Activated naive CD4-positive, alpha-beta T cell treated with Interleukin-2 at 50 U/mL for 16 hours (primary cell): ENCODE measurements at places on chromosomes 2 and 18.

DNA sequence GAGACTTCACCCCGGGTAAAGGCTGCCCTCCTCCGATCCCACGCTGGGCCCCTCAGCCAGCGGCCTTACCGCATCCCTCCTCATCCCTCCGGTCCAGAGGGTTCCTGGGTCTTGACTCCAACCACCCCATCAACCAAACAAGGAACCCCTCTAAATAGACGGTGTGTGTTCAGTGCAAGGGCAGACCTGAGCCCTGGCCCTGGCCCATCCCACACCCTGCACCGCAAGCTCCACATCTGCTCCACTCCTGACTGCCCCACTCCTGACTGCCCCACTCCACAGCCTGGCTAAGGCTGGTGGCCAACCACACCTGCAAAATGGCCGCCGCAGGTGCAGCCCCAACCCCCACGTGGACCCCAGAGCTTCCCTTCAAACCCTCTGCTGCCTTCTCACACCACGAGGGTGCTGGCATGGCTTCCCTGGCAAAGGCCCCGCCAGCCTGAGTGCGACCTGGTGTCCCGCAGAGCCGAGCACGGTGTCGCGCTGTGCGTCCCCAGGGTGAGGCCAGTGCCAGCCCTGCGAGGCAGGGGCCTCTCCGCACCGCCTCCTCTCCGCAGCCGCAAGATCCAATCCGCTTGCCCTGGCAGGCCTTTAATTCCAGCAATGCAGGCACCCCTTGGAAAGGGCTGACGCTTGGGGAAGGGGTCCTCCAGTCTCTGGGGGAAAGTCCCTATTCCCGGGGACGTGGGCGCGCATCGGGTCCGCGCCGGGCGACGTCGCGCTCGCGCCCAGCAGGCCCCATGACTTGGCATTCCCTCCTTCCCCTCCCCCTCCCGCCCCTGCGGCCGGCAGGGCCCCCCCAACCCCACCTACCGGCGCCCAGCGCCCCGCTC, 1.5 kb downstream of the KIF1A start:
- no peak for DNase-seq

DNA sequence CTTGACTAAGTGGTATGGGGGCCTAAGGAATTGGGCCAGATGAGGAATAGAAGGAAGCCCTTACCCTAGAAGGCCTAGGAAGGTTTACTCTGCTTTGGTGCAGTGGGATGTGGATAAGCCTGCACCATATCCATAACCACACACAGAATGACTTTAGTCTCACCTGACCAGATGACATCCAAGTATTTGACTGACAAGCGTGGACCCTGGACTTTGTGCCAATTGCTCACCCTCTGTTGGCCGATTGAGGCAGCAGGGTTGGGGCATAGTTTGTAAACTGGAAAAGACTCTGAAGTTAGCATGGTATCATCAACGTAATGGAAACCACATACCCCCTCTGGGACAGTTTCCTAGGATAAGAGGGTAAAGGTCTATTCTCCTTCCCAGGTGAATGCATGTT, 36.5 kb upstream of the SERPINE2 start:
- no peak for DNase-seq

DNA sequence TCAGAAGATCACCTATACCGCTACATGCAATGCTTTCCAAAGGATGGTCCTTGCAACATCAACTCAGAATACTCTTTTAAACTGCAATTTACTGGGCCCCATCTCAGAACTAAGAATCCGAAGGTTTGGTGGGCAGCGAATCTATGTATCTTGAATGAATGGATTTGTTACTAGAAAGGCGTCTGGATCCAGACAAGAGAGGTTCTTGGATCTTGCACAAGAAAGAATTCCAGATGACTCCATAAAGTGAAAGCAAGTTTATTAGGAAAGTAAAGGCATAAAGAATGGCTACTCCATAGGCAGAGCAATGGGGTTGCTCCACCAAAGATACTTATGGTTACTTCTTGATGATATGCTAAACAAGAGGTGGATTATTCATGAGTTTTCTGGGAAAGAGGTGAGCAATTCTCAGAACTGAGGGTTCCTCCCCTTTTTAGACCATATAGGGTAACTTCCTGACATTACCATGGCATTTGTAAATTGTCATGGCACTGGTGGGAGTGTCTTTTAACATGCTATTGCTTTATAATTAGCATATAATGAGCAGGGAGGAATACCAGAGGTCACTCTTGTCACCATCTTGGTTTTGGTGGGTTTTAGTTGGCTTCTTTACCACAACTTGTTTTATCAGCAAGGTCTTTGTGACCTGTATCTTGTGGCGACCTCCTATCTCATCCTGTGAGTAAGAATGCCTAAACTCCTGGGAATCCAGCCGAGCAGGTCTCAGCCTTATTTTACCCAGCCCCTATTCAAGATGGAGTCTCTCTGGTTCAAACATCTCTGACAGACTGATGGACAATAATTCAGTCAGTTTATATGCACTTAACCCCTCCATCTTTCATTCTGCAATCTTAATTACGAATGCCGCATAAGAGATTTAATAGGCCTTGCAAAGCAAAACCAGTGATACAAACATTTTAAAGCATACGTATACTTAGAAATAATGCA, 7.5 kb upstream of the RMDN2 start:
- no peak for DNase-seq

- DNase-seq: no peak
Observed at GRCh38 chr2:191869178-191869577, 22.3 kb upstream of the CAVIN2 start.

DNA sequence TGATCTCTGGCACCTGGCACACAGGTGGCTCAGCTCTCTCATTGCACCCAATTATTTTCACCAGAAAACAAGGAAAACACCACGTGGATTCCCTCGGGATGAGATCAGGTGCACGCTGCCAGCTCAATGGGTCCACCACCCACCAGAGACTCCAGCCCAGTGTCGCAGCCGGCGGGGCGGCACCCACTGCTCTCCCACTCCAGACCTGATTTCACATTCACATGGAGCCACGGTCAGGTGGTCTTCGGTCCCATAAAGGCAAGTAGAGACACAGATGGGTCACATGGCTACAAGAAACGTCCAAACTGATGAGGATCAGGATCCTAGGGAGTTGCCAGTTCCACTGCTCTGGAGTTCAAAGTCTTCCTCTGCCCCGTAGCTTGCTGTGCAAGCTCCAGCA, 217.6 kb downstream of the ANKRD30B start:
- DNase-seq: no peak
